ENCODE measurements at places on chromosomes 5 and 9.

- DNase-seq: no peak
These were observed 86.7 kb upstream of the ALDH1A1 start for GRCh38 chr9:73039271-73040263.

DNA sequence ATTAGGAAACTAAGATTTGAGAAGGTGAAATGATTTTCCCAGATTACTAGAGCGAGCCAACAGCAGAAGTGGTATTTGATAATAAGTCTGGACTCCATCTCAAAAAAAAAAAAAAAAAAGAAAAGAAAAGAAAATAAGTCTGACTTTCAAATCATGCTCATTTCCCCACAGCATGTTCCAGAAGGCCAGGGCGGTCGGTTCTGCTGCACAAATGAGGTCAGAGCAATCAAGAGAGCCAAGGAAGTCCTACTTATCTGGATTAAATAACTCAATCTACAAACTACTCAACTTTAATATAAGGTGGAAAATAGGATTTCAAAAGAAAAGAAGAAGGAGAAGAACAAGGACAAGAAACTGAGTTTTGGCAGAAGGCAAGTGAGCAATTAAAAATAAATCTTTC is 130.4 kb upstream of the RASA1 start:
- no peak for DNase-seq

DNA sequence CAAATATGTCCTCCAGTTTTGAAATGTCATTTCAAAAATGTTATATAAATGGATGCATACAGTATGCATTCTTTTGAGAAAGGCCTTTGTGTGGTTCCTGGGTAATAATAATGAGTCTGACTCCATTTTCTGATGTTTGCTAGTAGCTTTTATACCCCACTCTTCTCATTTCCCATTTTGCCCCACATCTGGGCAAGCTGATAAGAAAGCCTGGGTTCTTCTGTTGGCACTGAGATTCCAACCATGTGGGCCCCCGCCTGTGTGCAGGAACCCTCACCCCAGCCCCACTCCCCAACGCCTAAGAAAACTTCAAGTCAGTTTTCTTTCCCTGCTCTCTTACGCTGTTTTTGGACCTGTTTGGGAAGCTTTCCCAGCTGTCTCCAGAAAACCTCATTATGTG is 89.4 kb downstream of the SNX18 start:
- no peak for DNase-seq

GRCh38 chr9:6243746-6244145 is 28.1 kb downstream of the IL33 start:
- no peak for DNase-seq

DNA sequence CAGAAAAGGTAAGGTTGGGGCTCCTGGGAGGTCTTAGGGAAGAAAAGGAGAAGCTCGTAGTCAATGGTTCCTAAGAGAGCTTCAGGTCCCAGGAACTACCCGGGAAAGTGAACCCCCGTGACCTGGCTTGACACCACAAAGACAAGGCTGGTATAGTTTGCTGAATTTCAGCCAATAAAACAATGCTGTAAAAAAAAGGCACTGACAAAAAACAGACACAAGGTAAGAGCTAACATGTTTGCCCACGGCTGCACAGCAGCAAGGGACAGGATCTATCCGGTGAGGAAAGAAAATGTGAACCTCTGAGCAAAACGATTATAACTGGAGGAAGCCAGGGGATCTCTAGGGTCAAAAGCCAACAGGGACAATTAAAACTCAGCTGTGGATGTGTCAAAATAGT is 17.1 kb downstream of the SLIT3 start:
- no peak for DNase-seq

DNA sequence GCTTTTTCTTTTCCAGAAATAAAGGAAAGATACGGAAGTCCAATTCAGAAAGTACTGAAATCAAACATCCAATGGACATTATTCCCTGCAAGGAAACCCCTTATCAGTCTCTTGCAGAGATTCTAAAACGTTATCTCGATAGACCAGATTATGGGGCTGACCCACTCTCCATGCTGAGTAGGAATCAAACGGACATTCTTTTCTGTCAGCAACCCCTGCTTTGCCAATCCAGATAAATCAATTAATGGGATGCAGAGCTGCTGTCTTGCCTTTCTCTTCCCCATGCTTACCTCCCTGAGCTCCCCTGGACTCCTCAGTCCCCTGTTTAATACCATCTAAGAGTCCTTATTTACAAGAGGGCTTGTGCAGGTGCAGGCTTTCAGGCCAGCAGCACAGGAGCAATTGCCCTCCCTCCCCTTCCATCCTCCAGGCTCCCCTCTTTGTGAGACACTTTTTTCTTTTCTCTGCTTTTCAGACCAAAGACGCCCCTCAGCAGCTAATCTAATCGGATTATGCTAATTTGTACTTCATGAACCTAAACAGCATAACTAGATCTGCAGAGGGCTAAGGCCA is 14.2 kb downstream of the TAL2 start:
- DNase-seq: no peak

- no peak for DNase-seq
These were observed 5.2 kb downstream of the TMEFF1 start for GRCh38 chr9:100478192-100478591.

DNA sequence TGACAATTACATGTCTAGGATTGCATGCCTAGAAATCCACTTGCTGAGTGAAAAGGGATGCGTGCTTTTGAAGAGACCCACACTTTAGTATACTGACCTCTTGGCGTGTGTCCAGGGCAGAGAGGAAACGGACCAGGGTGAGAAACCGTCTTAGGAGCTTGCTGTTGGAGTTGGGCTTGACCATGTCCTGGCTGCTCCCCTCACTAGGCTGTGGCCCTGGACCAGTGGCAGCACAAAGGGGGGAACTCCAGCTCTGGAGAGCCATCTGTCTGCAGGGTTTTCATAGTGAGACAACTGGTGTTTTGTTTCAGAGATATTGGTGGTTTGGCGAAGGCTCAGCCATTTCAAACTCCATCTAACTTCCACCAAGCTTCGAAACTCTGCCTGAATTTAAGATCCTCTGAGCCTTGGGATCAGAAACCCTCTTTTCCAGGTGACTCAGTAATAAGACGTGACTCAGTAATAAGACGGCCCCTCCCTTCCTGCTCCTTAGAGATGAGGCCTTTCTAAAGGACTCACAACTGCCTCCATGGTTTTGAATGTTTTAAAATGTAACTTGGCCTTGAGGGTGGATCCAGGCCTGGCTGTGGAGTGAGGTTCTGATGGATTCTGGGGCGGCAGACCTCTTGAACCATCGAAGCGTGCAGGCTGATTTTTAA is 165.8 kb downstream of the MELK start:
- no peak for DNase-seq
